ENCODE measurements at places on chromosomes 5 and 9.

DNA sequence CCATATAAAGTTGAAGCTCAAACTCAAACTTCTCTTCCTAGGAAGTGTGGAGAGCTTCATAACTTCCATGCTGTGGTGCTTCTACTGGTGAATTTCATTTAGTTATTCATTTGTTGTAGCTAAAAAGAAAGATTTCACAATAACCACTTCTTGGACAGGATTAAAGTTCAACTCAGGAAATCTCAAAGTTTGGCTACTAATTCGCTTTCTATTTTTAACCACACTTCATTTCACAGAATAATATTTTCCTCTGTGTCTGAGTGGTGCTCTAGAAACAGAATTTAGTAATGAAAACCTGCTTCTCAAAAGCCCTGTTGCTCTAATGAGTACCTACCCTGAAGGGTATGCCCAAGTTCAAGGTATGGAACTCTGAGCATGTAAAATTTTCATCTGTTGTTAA lies 73.9 kb downstream of the ACTBL2 start:
- H3K4me1 ChIP-seq, result no peaks in the 10 kb centered on the region
- no peak overlapping the region for H3K27ac ChIP-seq
- no peaks in the 10 kb centered on the region for H3K36me3 ChIP-seq
- DNase-seq, result no peak
- no peak overlapping the region for H3K4me3 ChIP-seq
- no peaks in the 10 kb centered on the region for H3K27me3 ChIP-seq

- no peak overlapping the region for H3K27ac ChIP-seq
- H3K4me1 ChIP-seq, result no peaks in the 10 kb centered on the region
- peak; percentile 43 for DNase-seq
- H3K36me3 ChIP-seq, result no peaks in the 10 kb centered on the region
- H3K4me3 ChIP-seq, result no peak overlapping the region
Observed at GRCh38 chr5:73381590-73382400, 66.8 kb downstream of the FOXD1 start.

- DNase-seq, result no peak
- H3K27ac ChIP-seq, result no peak overlapping the region
- H3K4me3 ChIP-seq, result no peak overlapping the region
- peaks cover 38% of the 10 kb centered on the region for H3K27me3 ChIP-seq
- H3K36me3 ChIP-seq, result no peaks in the 10 kb centered on the region
- no peaks in the 10 kb centered on the region for H3K4me1 ChIP-seq
Observed at GRCh38 chr5:139799359-139799758, 3.8 kb downstream of the PSD2 start.

DNA sequence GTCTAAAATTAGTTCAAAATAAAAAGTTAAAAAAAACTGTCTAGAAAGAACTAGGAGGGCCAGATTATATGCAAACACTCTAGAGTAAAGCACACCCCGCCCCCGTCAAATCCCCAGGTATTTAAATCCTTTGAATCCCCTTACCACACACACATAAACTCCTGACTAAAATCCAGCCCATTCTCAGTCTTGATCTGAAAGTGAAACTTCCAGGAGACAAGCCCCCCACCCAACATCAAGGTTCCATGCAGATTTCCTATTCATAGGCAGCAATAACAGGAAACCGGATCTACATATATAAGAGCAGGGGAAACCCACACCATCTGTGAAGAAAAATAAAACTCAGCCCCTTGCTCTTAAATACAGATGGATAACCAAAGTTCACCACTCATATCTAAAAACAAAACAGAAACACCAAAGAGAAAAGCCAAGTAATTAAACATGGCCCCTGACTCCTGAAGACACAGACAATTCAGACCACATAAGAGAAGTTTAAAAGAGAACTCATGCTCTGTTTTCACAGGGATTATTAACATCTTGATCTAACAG lies 42.3 kb downstream of the MARCHF3 start:
- no peak overlapping the region for H3K4me3 ChIP-seq
- DNase-seq, result no peak
- no peaks in the 10 kb centered on the region for H3K4me1 ChIP-seq
- H3K36me3 ChIP-seq, result no peaks in the 10 kb centered on the region
- H3K27ac ChIP-seq, result no peak overlapping the region
- no peaks in the 10 kb centered on the region for H3K27me3 ChIP-seq

GRCh38 chr9:4678679-4679267 lies 596 bp upstream of the CDC37L1 start:
- H3K4me3 ChIP-seq, result peak overlapping the region; percentile 67
- H3K4me1 ChIP-seq, result no peaks in the 10 kb centered on the region
- H3K27ac ChIP-seq, result peak overlapping the region; percentile 91
- DNase-seq, result peak; percentile 55

- no peak for DNase-seq
- H3K36me3 ChIP-seq, result no peaks in the 10 kb centered on the region
- no peaks in the 10 kb centered on the region for H3K4me1 ChIP-seq
- no peak overlapping the region for H3K27ac ChIP-seq
- H3K27me3 ChIP-seq, result no peaks in the 10 kb centered on the region
- no peak overlapping the region for H3K4me3 ChIP-seq
Observed at GRCh38 chr5:149782018-149782894, 52.1 kb downstream of the PPARGC1B start.

GRCh38 chr5:77563475-77563874 lies 71.4 kb upstream of the WDR41 start:
- no peak overlapping the region for H3K4me3 ChIP-seq
- H3K4me1 ChIP-seq, result no peaks in the 10 kb centered on the region
- no peak overlapping the region for H3K27ac ChIP-seq
- no peak for DNase-seq

GRCh38 chr5:36459176-36460135 lies 146.9 kb upstream of the SLC1A3 start:
- H3K27ac ChIP-seq, result no peak overlapping the region
- peak; percentile 73 for DNase-seq
- no peaks in the 10 kb centered on the region for H3K27me3 ChIP-seq
- H3K36me3 ChIP-seq, result no peaks in the 10 kb centered on the region

GRCh38 chr5:120655828-120656435 lies 191.8 kb downstream of the PRR16 start:
- H3K27me3 ChIP-seq, result no peaks in the 10 kb centered on the region
- DNase-seq, result peak; percentile 52
- H3K27ac ChIP-seq, result no peak overlapping the region

DNA sequence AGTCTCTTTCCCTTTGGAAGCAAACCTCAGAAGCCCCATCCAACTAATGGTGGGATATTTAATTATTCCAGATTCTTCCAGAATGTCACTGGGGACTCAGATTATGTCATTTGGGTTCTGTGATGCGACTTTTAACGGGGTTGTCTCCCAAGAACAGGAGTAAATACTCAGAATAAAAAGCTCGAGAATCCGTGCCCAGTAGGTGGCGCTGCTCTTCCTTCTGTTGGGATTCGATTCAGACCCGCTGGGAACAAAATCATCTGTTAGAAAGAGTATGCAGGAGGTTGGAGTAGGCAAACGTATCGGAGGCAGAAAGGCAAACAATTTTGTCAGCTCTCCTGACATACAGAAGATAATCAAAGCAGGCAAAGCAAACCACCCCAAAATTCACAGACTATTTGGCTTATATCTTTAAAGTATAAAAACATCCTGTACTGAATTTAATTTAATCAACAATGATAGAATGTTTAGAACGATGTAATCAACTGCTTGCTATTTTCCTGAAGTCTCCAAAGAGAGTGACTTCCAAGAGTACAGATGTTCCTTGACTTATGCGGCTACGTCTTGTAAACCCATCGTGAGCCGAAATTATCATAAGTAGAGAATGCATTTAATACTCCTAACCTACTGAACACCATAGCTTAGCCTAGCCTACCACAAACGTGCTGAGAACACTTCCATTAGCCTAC lies 169.8 kb upstream of the RAI14 start:
- DNase-seq, result peak; percentile 89
- no peaks in the 10 kb centered on the region for H3K27me3 ChIP-seq
- no peaks in the 10 kb centered on the region for H3K36me3 ChIP-seq
- peaks cover 10% of the 10 kb centered on the region for H3K4me1 ChIP-seq
- H3K27ac ChIP-seq, result no peak overlapping the region

- H3K36me3 ChIP-seq, result no peaks in the 10 kb centered on the region
- no peak for DNase-seq
- H3K27ac ChIP-seq, result no peak overlapping the region
- no peak overlapping the region for H3K4me3 ChIP-seq
Observed at GRCh38 chr5:39270225-39270848, 51.0 kb upstream of the FYB1 start.

DNA sequence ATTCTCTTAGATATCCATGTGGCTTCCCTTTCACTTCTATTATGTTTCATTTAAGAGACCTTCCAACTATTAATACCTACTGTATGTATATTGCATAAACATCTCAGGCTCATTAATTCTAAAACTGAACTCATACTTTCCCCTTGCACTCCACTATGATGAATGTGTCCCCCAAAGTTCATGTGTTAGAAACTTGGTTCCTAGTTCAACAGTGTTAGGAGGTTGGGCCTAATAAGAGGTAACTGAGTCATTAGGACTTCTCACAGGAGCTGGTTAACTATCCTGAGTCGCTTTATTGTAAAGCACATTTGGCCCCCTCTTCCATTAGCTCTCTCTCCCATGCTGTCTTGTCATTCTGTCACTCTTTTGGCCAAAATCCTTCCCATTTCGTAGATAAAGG lies 22.0 kb downstream of the ANKHD1 start:
- no peaks in the 10 kb centered on the region for H3K27me3 ChIP-seq
- H3K36me3 ChIP-seq, result no peaks in the 10 kb centered on the region
- no peak overlapping the region for H3K4me3 ChIP-seq
- H3K27ac ChIP-seq, result no peak overlapping the region

DNA sequence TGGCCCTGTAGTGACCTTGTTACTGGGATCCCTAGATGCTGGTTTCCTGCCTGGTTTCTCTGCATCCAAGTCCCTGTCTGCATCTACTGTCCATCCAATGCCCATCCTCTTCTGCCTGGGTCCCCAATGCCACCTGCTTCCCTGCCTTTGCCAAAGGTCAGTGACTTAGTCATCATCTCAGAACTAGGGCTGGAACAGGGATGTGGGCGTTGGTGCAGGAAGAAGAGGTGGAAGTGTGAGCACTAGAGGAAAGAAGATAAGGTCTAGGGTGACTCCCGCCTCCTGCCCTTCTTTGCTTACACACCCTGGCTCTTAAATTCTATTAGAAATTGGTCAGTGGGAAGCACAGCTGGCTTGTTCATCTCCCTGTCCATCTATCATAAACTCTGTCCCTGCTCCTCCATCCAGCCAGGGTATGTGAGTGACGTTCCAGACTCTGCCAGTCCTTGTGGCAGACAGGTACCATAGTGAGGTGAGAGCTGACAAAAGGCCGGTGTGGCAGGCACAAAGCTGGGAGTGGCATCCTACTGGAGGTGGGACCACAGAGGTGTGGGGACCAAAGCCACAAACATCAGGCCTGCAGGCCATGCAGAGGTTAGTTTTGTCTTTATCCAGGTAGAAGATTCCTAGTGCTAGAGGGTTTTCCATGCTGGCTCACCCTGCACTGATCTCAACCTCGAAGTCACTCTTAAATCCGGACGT lies 9.2 kb downstream of the PTPN3 start:
- H3K4me1 ChIP-seq, result no peaks in the 10 kb centered on the region
- H3K27me3 ChIP-seq, result no peaks in the 10 kb centered on the region
- H3K27ac ChIP-seq, result no peak overlapping the region
- DNase-seq, result no peak
- H3K4me3 ChIP-seq, result no peak overlapping the region

DNA sequence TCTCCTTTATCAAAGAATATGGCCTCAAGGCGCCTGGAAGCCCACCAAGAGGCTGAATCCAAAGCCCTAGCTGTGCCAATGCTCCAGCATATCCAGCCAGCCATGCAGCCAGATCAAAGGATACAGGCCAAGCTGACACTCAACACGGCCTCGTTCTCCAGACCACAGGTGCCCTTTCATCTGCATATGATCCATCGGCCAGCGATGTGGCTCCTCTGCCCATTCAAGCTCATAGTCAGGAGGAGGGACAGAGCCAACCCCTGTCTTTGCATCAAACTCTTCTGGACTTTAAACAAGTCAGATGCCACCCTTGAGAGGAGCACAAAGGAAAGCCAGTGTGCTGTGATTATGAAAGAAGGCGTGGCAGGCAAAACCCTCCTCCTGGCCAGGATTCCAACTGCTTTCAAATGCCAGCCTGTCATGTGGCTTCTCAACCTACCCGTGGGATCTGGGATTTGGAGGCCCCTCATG lies 42.5 kb downstream of the ADAM19 start:
- H3K27me3 ChIP-seq, result no peaks in the 10 kb centered on the region
- H3K27ac ChIP-seq, result no peak overlapping the region
- no peak for DNase-seq
- H3K4me1 ChIP-seq, result no peaks in the 10 kb centered on the region
- peaks cover 37% of the 10 kb centered on the region for H3K36me3 ChIP-seq
- H3K4me3 ChIP-seq, result no peak overlapping the region

- H3K27ac ChIP-seq, result no peak overlapping the region
- H3K36me3 ChIP-seq, result no peaks in the 10 kb centered on the region
- H3K4me1 ChIP-seq, result no peaks in the 10 kb centered on the region
Observed at GRCh38 chr5:59107692-59108091, 524.8 kb downstream of the RAB3C start.

- DNase-seq, result peak; percentile 42
- no peaks in the 10 kb centered on the region for H3K4me1 ChIP-seq
- no peak overlapping the region for H3K4me3 ChIP-seq
- no peak overlapping the region for H3K27ac ChIP-seq
- no peaks in the 10 kb centered on the region for H3K36me3 ChIP-seq
Observed at GRCh38 chr5:29568028-29568427, 1625.5 kb upstream of the CDH6 start.

DNA sequence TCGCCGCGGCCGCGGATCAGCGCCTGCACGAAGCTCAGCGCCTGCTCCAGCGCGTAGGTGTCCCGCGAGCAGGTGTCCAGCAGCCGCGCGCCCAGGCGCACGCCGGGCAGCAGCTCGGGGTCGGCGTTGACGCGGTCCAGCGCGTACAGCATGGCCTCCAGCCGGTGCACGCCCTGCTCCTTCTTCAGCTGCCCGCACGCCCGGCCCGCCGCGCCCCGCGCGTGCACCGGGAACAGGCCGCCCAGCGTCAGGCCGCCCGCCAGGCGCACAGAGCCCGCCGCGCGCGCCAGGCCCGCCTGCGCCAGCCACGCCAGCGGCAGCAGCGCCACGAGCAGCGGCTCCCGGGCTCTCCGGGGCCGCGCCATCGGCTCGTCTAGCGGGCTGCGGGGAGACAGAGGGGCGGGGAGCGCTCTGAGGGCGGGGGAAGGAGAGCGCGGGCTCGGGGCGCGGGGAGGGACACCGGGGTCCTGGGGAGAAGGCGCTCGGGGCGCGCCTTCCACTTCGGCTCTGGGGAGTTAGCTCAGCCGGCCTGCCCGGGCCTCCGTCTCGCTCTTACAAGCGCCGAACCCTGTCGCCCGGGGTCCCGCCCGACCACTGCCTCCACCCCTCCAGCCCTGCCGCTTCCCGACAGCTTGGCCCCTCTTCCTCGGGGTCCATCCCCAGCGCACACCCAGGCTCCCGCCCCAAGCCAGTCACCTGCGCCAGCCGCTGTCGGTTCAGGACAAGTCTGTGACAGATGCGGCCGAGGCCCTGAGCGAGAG lies at the start of gene GRM6:
Gene GRM6, minus strand, starts transcription at position 741 of the 761 bp plus-strand sequence. Its CDS starts 376 bp downstream, at position 365.
- H3K4me3 ChIP-seq, result no peak within 1 kb of the TSS
- no peaks in the 10 kb centered on the region for H3K36me3 ChIP-seq
- peaks cover 22% of the 10 kb centered on the region for H3K27me3 ChIP-seq
- no peak within 1 kb of the TSS for H3K27ac ChIP-seq

- no peak overlapping the region for H3K4me3 ChIP-seq
- no peaks in the 10 kb centered on the region for H3K36me3 ChIP-seq
- no peaks in the 10 kb centered on the region for H3K27me3 ChIP-seq
- H3K27ac ChIP-seq, result no peak overlapping the region
Observed at GRCh38 chr9:79684711-79685575, 113.2 kb downstream of the TLE4 start.

- peak; percentile 77 for DNase-seq
- H3K27ac ChIP-seq, result no peak overlapping the region
- no peaks in the 10 kb centered on the region for H3K4me1 ChIP-seq
- no peaks in the 10 kb centered on the region for H3K36me3 ChIP-seq
Observed at GRCh38 chr9:34430843-34431437, 27.4 kb downstream of the FAM219A start.

GRCh38 chr5:179269781-179270543 lies 75.3 kb downstream of the ADAMTS2 start:
- no peaks in the 10 kb centered on the region for H3K36me3 ChIP-seq
- no peak overlapping the region for H3K4me3 ChIP-seq
- no peak overlapping the region for H3K27ac ChIP-seq
- H3K4me1 ChIP-seq, result no peaks in the 10 kb centered on the region
- no peaks in the 10 kb centered on the region for H3K27me3 ChIP-seq
